Activated CD8-positive, alpha-beta T cell treated with anti-CD3 and anti-CD28 coated beads for 36 hours (primary cell): ENCODE measurements at places on chromosomes 3 and 15.

GRCh38 chr3:139887431-139887830 lies 47.6 kb upstream of the CLSTN2 start:
- no peak for DNase-seq

DNA sequence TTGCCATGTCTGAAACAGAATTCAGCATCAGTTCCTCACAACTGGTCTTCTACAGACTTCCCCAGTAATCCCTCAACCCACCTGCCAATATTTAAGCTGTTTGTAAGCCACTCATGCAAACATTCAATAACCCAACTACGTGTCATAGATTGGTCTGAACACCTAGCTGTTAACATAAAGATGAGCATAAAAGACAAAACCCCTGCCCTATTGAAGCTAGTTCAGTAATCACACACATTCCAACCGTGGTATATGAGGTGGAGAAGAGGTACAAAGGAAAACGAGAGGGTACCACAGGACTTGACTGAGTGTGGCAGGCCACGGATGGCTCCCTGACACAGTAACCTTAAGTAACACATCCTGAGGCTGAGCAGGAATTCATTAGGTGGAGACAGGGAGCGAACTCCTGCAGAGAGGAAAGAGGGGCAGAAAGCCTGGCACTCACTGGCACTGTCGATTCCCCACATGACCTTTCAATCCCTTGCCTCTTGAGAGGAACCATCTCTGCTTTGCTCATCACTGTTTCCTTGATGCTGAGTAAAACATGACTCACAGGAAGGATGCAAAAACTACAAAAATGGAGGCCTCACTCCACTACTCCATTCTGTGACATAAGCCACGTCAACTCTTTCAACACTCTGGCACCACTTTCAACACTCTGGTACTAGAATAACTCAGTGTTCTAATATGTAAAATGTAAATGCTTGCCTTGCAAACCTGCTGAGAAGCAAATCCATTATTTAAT lies 31.3 kb downstream of the RPN1 start:
- DNase-seq = peak; percentile 55

GRCh38 chr15:58515807-58516206 lies 84.0 kb downstream of the LIPC start:
- peak; percentile 64 for DNase-seq

GRCh38 chr15:49675041-49675440 lies 54.2 kb downstream of the DTWD1 start:
- DNase-seq = no peak

DNA sequence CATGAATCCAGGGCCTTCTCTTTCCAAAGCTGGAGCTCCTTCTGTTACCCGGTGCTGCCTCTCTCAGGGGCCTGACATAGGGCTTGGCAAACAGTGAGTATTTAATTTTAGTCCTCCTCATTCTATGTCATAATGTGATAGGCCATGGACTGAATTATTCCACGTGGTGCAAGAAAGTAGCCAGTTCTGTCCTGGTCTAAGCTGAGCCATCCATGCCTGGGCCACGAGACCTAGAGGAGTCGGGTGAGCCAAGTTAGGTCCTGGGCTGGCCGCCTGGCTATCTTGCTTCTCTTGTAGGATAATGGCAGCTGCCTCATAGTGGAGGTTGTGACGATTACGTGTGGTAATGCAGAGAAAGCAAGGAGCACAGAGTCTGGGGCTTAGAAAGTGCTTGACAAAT lies 170.6 kb downstream of the FAM43A start:
- DNase-seq = no peak

- DNase-seq = no peak
Observed at GRCh38 chr3:111729087-111729846, 129.8 kb upstream of the PHLDB2 start.

- DNase-seq = peak; percentile 10
Observed at GRCh38 chr3:49124991-49125670, 4.5 kb upstream of the USP19 start.
